Hypothalamus (tissue), 51 donors: ENCODE measurements at places on chromosomes 4 and X.

DNA sequence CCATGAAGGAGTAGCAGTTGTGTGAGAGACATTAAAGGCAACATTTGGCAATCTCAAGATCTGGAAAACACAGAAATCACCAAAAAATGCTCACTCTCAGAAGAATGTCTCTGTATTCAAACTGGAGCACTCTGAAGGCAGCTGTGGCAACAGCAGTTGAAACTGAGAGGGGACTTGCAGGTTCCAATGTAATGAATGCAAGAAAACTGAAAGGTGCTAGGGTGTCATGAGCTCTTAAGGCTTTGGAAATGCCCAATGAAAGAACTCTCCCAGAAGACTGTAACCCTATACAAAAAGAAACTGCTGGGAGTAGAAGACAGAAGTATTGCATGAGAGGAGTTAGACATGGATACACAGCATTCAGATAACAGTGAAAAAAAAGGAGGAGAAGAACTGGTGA lies 118.2 kb upstream of the HTR2C start:
- no peak for DNase-seq

DNA sequence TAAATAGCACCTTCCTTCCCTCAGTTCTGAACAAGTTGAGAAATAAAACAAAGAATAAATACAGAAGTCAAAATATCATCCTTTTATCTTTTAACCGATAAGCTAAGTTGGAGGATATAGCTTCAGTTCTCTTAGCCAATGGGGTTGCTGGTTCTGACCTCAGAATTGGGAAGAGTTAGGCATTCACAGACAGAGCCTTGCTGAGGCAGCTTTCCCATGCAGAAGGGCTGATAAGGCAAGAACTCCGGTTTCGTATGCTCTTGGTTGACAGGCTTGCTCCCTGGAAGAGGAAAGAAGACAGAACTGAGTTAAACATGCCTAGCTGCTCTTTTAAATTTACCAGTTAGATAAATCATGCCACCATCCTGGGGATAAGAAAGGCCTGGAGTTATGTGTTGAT lies 17.6 kb downstream of the FRAS1 start:
- no peak for DNase-seq

DNA sequence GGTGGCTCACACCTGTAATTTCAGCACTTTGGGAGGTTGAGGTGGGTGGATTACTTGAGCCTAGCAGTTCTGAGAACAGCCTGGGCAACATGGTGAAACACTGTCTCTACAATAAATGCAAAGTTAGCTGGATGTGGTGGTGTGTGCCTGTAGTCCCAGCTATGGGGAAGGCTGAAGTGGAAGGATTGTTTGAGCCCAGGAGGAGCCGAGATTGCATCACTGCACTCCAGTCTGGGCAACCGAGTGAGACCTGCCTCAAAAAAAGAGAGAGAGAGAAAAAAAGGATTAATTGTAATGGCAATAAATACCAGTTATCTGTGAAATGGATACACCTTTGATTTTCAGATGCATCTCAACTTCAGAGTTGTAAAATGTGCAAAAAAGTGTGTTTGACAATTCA lies 58.8 kb downstream of the SPRY1 start:
- no peak for DNase-seq

GRCh38 chrX:51606446-51606845 lies 12.3 kb downstream of the CENPVL3 start:
- no peak for DNase-seq

- DNase-seq: no peak
Measured at GRCh38 chrX:13647709-13648212, 5.2 kb upstream of the TCEANC start.

- no peak for DNase-seq
Measured at GRCh38 chr4:10007436-10007740, 13.9 kb downstream of the SLC2A9 start.

DNA sequence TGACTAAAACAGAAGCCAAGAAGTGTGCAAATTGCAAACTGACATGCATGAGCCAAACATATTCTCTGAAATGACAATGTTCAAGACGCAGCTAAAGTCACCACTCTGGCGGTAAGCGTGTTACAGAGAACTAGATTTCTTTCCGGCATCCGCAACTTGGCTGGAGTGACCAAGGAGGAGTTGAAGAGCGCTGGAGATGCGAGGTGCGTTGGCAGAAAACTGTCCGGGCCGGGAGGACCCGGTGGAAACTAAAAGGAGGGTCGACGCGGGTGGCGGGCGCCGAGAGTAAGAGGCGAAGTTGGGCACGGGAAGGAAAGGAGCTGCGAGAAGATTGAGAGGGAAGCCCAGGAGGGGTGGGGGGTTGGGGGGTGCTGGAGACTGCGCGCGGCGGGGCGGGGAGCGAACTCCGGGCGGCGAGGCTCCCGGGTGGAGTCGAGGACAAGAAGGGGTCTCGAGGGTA lies 807 bp downstream of the SEL1L3 start:
- no peak for DNase-seq

DNA sequence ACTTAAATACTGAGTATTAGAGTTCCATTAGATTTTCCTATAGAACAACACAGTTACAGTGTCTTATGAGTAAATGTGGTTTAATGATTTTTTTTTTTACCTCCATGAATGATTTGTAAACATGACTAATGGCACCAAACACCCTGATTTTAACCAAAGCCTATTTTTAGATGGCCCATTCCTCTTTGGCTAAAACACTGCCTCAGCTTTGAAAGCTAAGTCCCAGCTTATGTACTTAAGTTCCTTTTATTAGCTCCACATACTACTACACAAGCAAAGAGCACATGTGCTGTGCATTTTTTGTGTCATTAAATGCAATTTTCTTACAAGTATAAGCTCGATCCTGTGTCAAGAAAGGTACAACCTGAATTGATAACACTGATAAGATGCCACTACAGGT lies 575.6 kb upstream of the PITX2 start:
- no peak for DNase-seq

GRCh38 chr4:22597471-22597870 lies 81.6 kb upstream of the ADGRA3 start:
- no peak for DNase-seq

GRCh38 chr4:7799736-7800135 lies 139.9 kb downstream of the AFAP1 start:
- no peak for DNase-seq

DNA sequence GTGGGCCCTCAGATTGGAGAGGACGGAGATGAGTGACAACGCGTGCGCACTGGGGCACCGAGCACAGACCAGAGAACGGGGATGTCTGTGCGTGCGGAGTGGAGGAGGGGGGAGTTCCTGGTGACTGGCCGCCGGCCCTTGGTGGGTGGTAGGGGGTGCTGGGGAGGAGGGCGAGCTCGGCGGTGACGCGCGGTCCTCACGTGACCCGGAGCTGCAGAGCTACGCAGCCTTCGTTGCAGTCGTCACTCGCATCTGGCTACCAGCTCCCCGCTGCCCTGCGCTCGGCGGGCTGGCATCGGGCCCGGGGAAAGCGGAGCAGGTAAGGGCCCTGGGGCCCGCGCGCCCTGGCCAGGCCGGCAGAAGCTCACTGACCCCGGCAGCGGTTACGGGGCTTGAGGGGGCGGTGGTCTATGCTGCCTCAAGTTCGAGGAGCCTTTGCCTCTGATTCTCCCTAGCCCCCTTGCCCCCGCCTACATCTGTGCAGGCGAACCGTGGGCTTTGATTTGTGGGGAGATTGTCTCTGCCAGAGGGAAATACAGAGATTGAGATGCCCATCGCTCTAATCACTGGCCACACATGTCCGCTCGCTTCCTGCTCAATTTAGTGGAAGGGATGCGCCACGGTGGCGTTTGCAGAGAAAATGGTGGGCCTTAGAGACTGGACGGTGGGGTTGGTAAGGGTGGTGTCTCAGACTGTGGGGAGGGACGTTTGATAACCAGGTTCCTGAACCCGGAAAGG lies at the start of gene ARMCX4:
Gene ARMCX4, plus strand, starts transcription at position 245 of the 738 bp plus-strand sequence. CDS start 3,134 bp downstream, outside the sequence.
- peak; percentile 44 for DNase-seq

GRCh38 chr4:121790976-121791375 lies 10.1 kb upstream of the EXOSC9 start:
- no peak for DNase-seq

DNA sequence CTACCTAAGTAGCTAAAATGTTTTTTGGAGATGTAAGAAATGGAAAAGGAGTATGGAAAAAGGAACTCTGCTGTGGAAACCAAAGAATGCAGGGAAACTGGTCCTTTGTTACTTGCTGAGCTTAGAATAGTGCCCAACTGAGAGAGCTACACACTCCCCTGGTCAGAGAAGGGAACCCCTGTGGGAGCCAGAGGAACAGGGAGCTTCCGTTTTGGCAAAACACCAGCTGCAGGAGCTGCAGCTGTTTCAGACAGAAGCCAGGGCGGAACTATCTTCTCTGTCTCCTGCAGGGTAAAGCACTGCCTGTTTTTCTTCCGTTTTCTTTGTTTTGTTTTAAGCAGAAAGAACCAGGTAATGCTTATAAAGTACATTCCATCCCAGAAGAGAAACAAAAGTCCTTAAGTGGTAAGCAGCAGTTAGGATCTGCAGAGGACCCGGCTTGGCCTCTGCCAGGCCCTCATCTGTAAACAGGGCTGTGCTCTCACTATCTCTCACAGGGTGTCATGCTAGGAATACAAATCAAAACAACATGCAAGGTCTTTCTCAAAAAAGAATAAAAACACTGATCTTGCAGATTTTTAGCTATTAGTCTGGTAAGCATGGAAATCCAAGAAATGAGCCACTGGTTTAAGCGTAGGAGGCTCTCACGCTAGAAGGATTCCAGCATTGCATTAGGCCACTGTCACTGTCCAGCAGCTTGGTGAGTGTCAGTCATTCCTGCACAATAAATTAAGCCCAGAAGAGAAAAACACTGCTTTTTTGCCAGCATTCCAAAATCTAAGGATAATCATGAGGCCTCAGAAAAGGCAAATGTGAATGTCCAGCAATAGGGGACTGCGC lies 76.1 kb downstream of the CHST7 start:
- no peak for DNase-seq

GRCh38 chrX:74160358-74160757 lies 143.6 kb upstream of the ZCCHC13 start:
- DNase-seq: no peak

- DNase-seq: no peak
Measured at GRCh38 chrX:100680756-100681155, 36.8 kb downstream of the SRPX2 start.

GRCh38 chr4:14022456-14022855 lies 394.9 kb upstream of the BOD1L1 start:
- DNase-seq: no peak

GRCh38 chr4:52555356-52555716 lies 103.8 kb downstream of the USP46 start:
- DNase-seq: no peak

GRCh38 chrX:20620306-20620705 lies 353.6 kb upstream of the RPS6KA3 start:
- DNase-seq: no peak

- no peak for DNase-seq
Measured at GRCh38 chr4:168825975-168826374, 184.1 kb downstream of the CBR4 start.

DNA sequence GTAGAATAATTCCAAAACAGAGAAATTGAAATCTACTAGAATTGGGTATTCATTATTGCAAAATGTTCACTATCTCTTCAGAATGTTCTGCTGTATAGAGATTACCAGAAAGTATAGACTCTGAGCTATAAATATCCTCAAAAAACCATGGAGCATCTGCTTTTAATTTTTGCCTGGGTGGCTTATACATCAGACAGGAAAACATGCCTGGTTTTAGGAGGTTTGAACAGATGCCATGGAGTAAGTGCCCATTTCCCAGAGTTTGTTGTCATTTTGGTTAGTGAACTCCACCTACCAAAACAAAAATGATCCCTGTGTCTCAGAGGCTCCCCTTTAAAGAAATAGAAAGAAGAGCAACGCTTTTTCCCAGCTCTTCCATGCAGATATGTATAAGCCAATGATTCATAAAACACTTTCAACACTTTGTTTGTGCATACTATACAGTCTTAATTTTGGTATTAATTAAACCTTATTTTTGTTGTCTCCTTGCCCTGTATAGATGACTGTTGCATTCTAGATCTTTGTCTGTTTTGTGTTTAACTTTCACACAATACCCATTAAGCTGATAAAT lies 68.7 kb downstream of the MEPE start:
- DNase-seq: no peak

DNA sequence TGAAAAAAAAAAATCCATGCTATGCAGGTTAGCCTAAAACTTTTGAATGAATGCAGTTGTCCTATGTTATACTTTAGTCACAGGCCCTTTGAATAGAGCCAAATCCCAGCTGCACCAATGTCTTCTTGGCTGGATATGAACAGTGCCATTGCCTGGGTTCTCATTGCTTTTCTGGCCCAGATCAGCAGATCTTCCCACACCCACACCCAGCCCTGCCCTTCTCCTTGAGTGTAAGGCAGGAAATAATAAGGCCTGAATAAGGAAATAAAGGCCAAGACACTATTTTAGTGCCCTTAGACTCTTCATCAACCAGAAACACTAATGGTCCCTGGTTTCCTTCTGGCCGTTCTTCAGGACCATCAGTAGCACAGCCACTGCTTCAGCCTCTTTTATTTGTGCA lies 66.6 kb downstream of the USP38 start:
- DNase-seq: no peak

DNA sequence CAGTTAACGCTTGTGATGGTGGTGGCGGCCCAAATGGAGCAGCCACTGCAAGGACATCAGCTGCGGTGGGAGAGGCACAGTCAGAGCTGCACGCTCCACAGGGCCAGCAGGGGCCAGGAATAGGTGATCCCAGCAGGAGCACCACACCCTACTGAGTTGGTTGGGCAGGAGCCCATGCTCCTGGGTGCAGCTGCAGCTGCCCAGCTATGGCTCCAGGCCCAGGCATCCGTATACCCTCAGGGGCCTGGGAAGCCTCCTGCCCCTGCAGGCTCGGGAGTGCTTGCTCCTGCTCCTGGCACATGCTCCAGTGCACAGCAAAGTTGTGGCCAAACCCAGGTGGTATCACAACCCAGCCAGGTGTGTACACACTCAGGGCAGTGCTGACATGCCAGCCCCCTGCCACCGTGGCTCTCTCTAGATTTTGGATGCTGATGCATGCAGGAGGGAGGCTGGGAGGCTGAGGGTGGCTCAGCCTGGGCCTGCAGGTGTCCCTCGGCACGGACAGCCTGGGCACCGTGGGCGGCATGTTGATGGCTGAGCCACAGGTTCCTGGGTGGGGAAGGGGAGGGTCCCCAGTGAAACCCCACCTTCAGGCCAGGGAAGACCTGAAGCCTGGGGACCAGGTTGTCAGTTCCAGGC lies 150.2 kb downstream of the CXXC4 start:
- no peak for DNase-seq

DNA sequence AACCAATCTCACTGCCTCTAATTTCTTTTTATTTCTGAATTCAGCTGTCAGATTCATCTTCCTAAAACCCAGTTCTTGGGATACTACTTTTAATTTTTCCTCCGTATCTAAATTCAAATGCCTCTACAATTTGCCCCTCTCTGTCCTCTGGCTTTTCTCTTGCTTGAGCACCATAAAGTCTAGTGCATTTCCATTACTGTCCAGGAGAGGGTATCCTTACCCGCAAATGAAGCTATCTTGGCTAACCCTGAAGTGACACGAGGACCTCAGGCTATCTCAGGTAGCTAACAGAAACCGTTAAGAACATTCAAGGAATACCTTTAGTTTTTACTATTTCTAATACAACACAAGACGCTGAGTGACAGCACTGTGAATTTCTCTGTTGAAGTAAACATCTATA lies 49.4 kb upstream of the PRR32 start:
- no peak for DNase-seq

- DNase-seq: no peak
Measured at GRCh38 chr4:58734030-58734674, 1624.0 kb upstream of the IGFBP7 start.
